ENCODE measurements at places on chromosomes 2 and 18. TPM values are rescaled to one million over a fixed set of nuclear protein-coding genes. Genes with fewer than 3 reads are reported as not detected.
A peak's percentile ranks its signal among the peaks of the same experiment; 100 is the strongest.

GRCh38 chr2:144237108-144237507, 282.8 kb downstream of the ZEB2 start:
- no peaks in the 10 kb centered on the region for H3K36me3 ChIP-seq
- H3K27me3 ChIP-seq = no peaks in the 10 kb centered on the region
- no peak overlapping the region for H3K4me3 ChIP-seq
- peaks cover 100% of the 10 kb centered on the region for H3K4me1 ChIP-seq
- no peak for DNase-seq
- H3K27ac ChIP-seq = no peak overlapping the region

The IL37 gene
- not detected for polyA plus RNA-seq

The C1GALT1C1L gene
- polyA plus RNA-seq = 0.55 TPM

DNA sequence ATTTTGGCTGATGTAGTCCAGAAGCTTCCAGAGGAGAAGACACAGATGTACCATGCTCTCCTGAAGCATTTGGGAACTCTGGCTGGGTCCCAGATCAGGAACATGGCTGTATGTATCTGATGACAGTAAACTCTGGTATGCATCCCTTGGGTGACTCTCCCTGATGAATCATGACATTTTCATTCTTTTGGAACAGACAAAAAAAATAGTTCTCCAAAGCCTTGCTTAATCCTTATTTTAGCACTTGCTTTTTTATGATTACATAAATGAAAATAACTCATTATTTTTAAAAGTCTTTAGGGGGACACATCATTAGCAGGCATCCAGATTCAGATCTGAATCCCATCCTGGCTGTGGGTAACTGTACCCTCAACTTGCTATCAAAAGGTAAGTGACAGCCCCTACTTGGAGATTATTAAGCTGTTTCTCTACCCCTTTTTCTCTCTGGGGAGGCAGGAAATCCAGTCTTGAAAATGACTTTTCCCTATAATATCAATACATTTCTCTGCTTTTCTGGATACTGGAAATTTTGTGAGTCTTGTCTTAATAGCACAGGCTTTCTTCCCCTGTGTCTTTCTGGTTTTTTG, 23.3 kb downstream of the AOX1 start:
- no peaks in the 10 kb centered on the region for H3K4me1 ChIP-seq
- no peak for DNase-seq
- no peak overlapping the region for H3K27ac ChIP-seq
- no peaks in the 10 kb centered on the region for H3K27me3 ChIP-seq

GRCh38 chr2:237113026-237113795, 27.5 kb downstream of the COPS8 start:
- no peaks in the 10 kb centered on the region for H3K27me3 ChIP-seq
- no peaks in the 10 kb centered on the region for H3K36me3 ChIP-seq
- H3K4me3 ChIP-seq = no peak overlapping the region
- no peak overlapping the region for H3K27ac ChIP-seq

DNA sequence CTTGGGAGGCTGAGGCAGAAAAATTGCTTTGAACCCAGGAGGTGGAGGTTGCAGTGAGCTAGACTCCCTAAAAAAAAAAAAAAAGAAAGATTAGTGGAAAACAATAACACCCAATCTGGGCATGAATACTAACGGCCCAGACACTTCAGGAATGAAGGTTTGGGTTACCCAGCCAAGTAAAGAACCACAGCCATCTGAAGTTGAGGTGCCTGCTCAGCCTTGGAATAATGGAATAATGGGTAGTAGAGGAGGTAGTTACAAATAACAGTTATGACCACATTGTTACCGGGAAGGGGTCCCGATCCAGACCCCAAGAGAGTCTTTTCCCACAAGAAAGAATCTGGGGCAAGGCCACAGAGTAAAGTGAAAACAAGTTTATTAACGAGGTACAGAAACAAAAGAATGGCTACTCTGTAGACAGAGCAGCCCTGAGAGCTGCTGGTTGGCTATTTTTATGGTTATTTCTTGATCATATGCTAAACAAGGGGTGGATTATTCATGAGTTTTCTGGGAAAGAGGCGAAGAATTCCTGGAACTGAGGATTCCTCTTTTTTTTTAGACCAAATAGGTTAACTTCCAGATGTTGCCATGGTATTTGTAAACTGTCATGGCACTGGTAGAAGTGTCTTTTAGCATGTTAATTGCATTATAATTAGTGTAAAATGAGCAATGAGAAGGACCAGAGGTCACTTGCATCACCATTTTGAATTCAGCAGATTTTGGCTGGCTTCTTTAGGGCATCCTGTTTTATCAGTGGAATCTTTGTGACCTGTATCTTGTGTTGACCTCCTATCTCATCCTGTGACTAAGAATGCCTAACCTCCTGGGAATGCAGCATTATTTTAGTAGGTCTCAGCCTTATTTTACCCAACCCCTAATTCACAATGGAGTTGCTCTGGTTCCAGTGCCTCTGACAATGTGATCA, 96.2 kb upstream of the HAAO start:
- no peak overlapping the region for H3K4me3 ChIP-seq
- no peaks in the 10 kb centered on the region for H3K36me3 ChIP-seq
- DNase-seq = no peak
- H3K27me3 ChIP-seq = no peaks in the 10 kb centered on the region
- H3K4me1 ChIP-seq = no peaks in the 10 kb centered on the region

- no peak overlapping the region for H3K27ac ChIP-seq
- peak; percentile 38 for DNase-seq
- peaks cover 10% of the 10 kb centered on the region for H3K4me1 ChIP-seq
- no peaks in the 10 kb centered on the region for H3K27me3 ChIP-seq
- no peak overlapping the region for H3K4me3 ChIP-seq
Measured at GRCh38 chr2:240509667-240510512, 47.9 kb downstream of the ANKMY1 start.

The NEU4 gene
- 0.22 TPM for polyA plus RNA-seq

DNA sequence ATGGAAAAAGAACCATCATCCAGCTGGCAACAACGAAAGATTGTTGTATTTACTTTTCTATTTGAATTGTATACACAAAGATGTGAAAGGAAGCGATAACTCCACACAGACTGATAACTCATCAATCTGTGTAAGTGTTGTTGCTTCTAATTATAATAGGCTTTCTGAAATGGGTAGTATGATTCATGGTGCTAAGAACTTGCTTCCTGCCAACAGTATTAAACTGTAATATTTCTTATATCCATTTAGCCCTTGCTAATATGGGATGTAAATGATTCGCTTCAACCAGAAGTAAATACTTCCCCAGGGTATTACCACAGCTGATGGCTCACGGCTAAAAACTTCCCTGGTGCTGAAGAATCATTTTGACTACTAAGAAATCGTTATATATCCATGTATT, 70.2 kb downstream of the TMEM163 start:
- H3K27ac ChIP-seq = no peak overlapping the region
- H3K36me3 ChIP-seq = no peaks in the 10 kb centered on the region
- H3K4me3 ChIP-seq = no peak overlapping the region
- H3K4me1 ChIP-seq = no peaks in the 10 kb centered on the region
- no peaks in the 10 kb centered on the region for H3K27me3 ChIP-seq
- DNase-seq = no peak

The LBX2 gene
- polyA plus RNA-seq = 0.50 TPM

DNA sequence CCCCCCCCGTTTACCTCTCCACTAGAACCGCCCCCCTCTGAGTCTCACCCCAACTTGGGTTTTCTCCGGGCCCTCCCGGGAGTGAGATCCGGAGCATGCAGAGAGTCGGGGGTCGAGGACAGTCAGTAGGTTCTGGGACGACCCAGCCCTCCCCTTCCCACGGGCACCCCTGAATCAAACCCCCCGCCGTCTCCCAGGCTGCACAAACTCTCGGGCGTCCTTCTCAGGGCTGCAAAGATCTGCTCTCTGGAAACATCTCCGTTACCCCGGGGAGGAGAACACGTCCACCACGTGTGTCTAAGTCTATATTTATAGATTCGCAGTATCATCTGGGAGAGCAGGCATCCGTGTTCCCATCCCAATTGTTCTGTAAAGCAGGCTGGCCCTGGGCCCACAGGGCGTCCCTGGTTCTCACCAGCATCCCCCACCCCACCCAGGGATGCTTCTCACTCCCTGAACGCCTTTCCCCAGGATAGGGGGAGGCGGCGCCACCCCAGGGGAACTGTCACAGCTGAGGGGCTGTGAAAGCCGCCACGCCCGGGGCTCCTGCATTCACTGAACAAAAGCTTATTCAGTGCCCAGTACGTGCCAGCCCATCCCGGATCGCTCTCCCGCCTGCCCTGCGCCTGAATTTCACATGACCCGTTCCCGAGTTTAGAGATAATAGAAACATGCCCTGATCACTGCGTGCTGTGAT, 765 bp upstream of the DIPK1C start:
- no peak overlapping the region for H3K4me3 ChIP-seq
- no peak overlapping the region for H3K27ac ChIP-seq
- peaks cover 23% of the 10 kb centered on the region for H3K27me3 ChIP-seq
- no peaks in the 10 kb centered on the region for H3K36me3 ChIP-seq
- DNase-seq = no peak

The ARHGAP25 gene
- polyA plus RNA-seq = 72.0 TPM

- H3K27me3 ChIP-seq = no peaks in the 10 kb centered on the region
- H3K4me3 ChIP-seq = no peak overlapping the region
- DNase-seq = no peak
- peaks cover 48% of the 10 kb centered on the region for H3K4me1 ChIP-seq
- no peak overlapping the region for H3K27ac ChIP-seq
Measured at GRCh38 chr2:205702576-205702975, 20.3 kb downstream of the NRP2 start.

DNA sequence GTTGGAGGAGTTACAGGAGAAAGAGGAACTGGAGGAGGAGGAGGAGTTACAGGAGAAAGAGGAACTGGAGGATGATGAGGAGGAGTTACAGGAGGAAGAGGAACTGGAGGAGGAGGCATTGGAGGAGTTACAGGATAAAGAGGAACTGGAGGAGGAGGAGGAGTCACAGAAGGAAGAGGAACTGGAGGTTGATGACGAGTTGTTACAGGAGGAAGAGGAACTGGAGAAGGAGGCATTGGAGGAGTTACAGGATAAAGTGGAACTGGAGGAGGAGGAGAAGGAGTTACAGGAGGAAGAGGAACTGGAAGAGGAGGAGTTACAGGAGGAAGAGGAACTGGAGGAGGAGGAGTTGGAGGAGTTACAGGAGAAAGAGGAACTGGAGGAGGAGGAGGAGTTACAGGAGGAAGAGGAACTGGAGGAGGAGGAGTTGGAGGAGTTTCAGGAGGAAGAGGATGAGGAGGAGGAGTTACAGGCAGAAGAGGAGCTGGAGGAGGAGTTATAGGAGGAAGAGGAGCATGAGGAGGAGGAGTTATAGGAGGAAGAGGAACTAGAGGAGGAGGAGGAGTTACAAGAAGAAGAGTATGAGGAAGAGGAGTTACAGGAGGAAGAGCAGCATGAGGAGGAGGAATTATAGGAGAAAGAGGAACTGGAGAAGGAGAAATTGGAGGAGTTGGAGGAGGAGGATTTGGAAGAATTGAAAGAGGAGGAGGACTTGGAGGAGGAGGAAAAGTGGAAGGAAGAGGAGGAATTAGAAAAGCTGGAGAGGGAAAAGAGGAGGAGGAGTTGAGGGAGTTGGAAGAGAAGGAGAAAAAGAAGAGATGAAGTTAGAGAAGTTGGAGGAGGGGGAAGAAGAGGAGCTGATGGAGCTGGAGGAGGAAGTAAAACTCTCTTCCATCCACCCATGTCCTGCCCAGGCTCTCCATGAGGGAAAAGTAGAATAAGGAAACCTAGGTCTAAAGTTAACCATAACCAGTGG, 37.2 kb downstream of the CLASP1 start:
- H3K27me3 ChIP-seq = no peaks in the 10 kb centered on the region
- H3K4me3 ChIP-seq = no peak overlapping the region
- H3K27ac ChIP-seq = peak overlapping the region; percentile 68
- DNase-seq = no peak
- H3K36me3 ChIP-seq = peaks cover 19% of the 10 kb centered on the region
- peaks cover 20% of the 10 kb centered on the region for H3K4me1 ChIP-seq

The CCDC85A gene
- 0.07 TPM for polyA plus RNA-seq

The CTDP1 gene
- polyA plus RNA-seq = 20.8 TPM

DNA sequence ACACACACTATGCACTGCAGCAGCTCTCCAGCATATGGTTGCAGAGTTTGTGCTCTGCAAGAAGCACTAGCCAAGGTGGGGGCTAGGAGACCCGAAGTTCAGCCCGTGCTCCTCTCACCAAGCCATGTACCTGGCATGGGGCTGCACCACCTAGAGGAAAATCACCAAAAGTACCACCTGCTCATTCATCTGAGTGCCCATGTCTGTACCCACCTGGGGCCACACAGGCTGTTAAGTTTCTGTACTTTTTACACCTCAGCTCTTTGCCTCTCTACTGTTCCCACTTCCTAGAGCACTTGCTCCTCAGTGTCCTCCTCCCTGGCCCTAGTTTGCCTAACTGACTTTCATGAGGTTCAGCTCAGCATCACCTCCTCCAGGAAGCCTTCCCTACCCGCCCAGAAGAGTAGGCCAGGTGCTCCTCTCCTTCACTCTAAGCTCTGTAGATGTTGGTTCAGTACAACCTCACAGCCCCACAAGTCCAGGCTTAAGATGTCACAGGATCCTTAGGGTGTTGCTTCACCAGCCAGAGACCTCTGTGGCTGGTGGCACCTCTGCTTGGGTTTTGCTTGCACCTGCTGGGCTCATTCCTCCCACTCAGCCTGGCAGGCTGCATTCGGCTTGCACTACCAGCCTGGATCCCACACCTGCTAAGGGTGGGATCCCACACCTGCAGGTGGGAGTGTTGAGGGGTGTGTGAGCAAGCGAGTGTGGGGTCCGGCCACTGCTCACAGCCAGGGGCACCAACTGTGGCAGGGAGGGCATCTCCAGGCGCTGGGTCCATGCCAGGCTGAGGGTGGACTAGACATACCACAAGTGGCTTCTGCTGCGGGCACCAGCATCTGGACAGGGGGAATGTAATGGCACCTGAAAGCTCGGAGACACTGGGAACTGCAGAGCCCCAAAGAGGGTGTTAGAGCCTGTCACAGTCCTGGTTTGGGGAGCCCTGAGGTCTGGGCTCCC, 10.2 kb upstream of the TFCP2L1 start:
- no peak overlapping the region for H3K27ac ChIP-seq
- no peaks in the 10 kb centered on the region for H3K27me3 ChIP-seq
- H3K4me3 ChIP-seq = no peak overlapping the region

The SERPINB11 gene
- not detected for polyA plus RNA-seq

DNA sequence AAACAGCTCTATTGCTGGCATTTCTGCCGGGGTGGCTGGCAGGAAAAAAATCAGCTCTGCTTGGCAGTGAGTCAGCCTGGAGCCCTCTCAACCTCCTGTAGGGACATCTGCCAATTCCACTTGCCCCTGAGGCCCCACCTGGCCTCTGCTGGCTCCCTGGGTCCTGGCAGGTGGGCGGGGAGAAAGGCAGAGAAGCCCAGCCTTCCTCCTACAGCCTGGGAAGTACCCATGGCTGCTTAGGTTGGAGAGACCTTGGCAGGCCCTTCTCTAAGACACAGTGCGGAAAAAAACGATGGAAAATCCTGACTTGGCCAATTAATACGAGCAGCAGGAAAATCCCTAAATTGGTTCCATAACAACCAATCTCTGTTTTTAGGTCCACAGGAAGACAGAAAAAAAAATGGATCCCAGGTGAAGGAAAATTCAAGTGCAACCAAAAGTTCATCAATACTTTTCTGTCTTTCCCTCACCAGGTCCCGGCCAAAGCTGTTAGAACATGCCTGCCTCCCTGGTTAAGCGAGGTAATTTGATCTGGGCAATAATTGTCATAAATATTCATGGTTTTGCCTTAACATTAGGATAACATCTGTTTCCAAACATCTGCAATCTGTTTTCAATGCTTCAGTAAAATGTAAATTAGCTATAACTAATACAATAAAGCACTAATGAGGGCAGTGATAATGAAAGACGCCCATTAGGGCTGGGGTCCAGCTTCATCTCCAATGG, 245.9 kb downstream of the TFCP2L1 start:
- H3K4me3 ChIP-seq = no peak overlapping the region
- H3K27me3 ChIP-seq = no peaks in the 10 kb centered on the region
- no peaks in the 10 kb centered on the region for H3K4me1 ChIP-seq
- H3K36me3 ChIP-seq = no peaks in the 10 kb centered on the region
